Stimulated activated memory B cell treated with anti-CD40 and anti-IgM and Interleukin-4, amounts not matched to agents 10 μg/mL and 1 μg/mL and 100 μg/mL, for 72 hours (primary cell): ENCODE measurements at places on chromosomes 5 and 9.

GRCh38 chr9:110812886-110813285 is 144.3 kb downstream of the MUSK start:
- H3K27me3 ChIP-seq: no peaks in the 10 kb centered on the region
- H3K4me3 ChIP-seq: no peak overlapping the region
- ATAC-seq: no peak
- no peak overlapping the region for H3K27ac ChIP-seq
- H3K4me1 ChIP-seq: no peaks in the 10 kb centered on the region
- no peaks in the 10 kb centered on the region for H3K36me3 ChIP-seq

- ATAC-seq: no peak
- no peak overlapping the region for H3K27ac ChIP-seq
- no peaks in the 10 kb centered on the region for H3K36me3 ChIP-seq
- H3K4me3 ChIP-seq: no peak overlapping the region
Observed at GRCh38 chr5:141855265-141856036, 22.8 kb downstream of the PCDH1 start.

DNA sequence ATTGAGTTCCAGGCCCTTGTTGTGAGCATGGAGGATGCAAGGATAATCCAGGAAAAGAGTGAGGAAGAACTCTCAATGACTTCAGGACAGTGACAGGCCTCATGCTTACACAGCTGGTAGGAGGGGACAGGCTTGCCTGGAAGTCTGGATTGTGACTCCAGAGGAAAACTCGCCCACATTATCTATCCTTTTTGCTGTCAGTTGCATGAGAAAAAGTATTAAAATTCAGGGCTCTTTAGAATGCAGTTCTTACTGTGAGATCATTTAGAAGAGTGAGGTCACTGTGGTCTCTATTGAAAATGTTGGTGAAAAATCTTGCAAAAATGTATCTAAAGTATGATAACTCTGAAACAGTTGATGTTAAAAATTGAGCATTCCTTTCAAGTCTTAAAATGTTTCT is 30.5 kb downstream of the NTRK2 start:
- H3K27me3 ChIP-seq: peaks cover 16% of the 10 kb centered on the region
- no peak for ATAC-seq
- no peaks in the 10 kb centered on the region for H3K36me3 ChIP-seq
- no peak overlapping the region for H3K27ac ChIP-seq

DNA sequence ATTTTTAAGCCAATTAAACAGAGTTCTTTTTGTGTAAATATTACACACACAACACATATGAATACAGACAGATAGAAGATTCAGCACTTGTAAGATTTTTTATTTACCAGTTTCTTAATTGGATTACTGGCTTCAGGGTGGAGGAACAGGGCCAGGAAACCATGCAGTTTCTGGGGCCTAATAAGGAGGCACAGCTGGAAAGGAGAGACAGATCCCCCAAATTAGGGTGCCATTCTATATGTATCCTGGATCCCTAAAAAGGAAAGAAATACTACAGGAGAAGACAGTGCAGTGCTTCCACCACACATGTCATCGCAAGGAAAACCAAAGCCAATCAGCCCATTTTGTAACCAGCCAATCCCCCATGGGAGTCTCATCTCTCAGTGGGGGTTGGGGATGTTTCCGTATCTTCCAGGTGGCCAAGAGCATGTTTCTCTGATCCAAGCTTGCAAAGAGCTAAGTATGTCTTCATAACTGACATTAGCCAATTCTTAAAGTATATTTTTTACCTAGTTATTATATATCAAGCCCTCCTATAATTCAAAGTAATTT is 15.8 kb upstream of the ABO start:
- peaks cover 39% of the 10 kb centered on the region for H3K27me3 ChIP-seq
- no peaks in the 10 kb centered on the region for H3K36me3 ChIP-seq
- no peaks in the 10 kb centered on the region for H3K4me1 ChIP-seq
- no peak overlapping the region for H3K4me3 ChIP-seq

DNA sequence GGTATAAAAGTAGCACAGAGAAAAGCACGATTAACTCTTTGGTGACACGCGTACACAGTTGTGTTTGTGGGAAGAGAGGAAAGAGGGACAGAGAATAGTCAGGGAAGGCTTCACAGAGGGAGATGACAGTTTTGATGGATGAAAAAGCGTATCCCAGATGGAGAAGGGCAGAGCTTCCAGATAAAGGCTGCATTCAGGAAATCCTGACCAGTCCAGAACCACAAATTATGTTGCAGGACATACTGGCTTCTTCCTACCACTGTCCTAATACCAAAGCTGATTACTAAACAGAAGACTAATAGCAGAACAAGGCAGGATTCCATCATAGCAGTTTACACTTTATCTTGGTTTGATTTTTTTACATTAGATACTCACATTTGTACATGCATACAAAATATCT is 34.5 kb downstream of the SLC31A2 start:
- H3K4me3 ChIP-seq: no peak overlapping the region
- peaks cover 81% of the 10 kb centered on the region for H3K36me3 ChIP-seq
- H3K27me3 ChIP-seq: no peaks in the 10 kb centered on the region
- no peak for ATAC-seq

DNA sequence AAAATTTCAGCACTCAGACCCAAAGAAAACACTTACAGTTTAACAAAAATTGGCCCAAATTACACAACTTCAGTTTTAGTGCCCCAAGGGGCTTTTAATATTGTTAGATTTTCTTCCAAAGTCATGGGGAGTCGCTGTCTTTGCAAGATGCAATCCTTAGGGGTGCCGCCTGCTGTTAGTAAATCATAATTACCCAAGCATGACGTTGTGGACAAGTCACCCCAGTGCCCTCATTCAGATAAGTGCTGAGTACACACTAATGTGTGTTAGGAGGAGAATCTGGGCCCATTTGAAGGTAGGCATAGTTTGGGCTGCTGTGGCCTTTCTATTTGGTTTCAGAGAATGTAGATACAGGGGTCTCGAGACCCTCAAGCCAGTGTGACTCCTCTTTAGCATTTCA is 138.1 kb downstream of the SV2C start:
- peaks cover 12% of the 10 kb centered on the region for H3K27me3 ChIP-seq
- no peak for ATAC-seq
- no peak overlapping the region for H3K4me3 ChIP-seq
- no peaks in the 10 kb centered on the region for H3K4me1 ChIP-seq
- H3K27ac ChIP-seq: no peak overlapping the region
